ENCODE measurements at places on chromosomes 1 and 21. TPM values are rescaled to one million over a fixed set of nuclear protein-coding genes. Genes with fewer than 3 reads are reported as not detected.
A peak's percentile ranks its signal among the peaks of the same experiment; 100 is the strongest.

GRCh38 chr1:184685116-184685515 is 69.5 kb downstream of the EDEM3 start:
- no peak for DNase-seq

DNA sequence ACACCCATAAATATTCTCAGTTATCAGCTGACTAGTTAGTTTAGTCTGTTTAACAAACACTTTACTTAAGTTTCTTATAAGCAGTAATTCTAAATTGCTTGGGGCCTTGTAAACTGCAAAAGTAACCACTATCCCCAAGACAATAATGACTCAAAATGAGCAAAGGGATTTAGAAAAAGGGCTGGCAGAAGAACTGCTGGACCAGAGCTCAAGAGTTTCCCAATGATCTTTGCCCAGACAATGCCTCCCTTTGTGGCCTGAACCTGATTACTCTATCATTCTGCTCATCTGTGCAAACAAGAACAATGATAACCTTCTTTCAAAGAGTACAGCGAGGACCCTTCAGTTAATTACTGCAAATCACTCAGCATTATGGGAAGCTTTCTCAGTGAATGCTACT is 123.5 kb downstream of the TIAM1 start:
- DNase-seq = no peak

DNA sequence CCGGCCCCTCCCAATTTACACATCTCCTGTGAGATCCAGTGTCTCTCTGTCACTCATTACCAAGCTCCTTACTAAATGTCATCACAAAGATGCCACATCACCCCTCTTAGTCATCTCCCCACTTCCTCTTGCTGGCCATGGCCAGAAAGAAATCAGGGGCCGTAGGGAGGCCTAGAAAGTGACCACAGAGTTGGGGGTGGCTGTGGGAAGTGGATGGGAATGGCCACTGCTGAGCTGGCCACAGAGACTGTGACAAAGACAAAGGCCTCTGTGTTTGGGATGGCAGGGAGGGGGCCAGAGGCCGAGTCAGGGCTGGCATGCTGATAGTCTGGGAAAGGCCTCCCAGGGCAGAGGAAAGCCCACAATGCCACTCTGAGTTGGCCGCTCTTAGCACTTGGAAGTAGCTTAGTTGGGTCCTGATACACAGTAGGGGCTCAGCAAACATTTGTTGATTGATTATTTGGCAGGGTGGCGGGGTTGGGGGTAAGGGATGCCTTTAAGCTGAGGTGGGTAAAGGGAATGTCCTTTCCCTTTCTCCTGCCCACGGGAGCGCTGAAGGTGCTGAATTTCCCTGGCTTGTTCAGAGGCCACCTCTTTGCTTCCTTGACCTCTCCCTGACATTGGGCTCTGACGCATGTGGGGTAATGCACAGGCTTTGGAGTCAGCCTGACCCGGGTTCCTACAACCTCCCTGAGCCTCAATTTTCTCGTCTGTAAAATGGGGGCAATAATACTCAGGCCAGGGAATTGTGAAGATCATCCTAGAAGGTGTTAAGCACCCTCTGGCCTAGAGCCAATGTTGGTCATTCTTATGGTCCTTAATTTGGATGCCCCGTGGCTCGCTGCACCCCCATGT is 13.2 kb downstream of the NAV1 start:
- no peak for DNase-seq

DNA sequence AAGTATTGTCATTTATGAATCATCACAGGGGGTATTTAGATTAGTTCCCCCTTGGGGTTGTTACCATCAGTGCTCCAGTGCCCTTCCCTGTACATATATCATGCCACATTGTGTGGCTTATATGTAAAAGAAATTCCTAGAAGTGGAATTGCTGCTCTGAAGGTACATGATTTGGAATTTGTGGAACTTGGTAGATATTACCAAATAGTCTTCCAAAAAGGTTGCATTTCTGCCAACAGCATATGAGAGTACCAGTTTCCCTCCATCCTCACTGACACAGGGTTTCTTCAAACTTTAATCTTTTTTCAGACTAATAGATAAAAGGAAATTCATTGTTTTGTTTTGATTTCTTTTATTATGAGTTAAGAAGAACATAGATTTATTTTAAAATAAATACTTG is 41.3 kb downstream of the AKNAD1 start:
- no peak for DNase-seq

- peak; percentile 31 for DNase-seq
Measured at GRCh38 chr1:172135076-172135672, 285.3 kb upstream of the C1orf105 start.

GRCh38 chr1:64895500-64895899 is 70.8 kb downstream of the JAK1 start:
- DNase-seq = peak; percentile 64

DNA sequence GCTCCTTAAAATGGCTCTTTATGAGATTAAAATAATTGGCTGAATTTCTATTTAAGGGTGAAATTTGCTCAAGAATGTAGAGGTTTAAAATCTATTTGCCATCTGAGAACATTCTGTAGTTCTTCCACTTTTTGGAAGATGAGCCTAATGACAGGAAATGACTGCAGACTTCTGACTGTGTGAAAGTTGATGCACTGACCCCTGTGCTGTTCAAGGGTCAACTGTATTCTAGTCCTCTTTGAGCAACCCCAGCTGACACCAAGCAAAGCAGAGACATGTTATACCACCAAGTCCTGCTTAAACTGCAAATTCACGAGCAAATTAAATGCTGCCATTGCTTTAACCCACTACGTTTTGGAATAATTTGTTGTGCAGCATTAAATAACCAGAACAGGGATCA is 26.6 kb downstream of the DDAH1 start:
- no peak for DNase-seq

Gene SLC5A3
- total RNA-seq = 10.5 TPM

Data from hematopoietic multipotent progenitor cell (in vitro differentiated cells).